Stimulated activated CD4-positive, alpha-beta T cell treated with anti-CD3 and anti-CD28 coated beads, Interleukin-2, amount 100 ng/mL, for 24 hours (primary cell): ENCODE measurements at places on chromosomes 6 and 20.

GRCh38 chr20:62065674-62066338, at the start of gene TAF4:
TSS of gene TAF4 (minus strand) at chr20:62065881. CDS start at chr20:62065810, 71 bp downstream.
- peak; percentile 79 for DNase-seq

- DNase-seq: no peak
Observed at GRCh38 chr6:35905141-35905785, 15.6 kb downstream of the SRPK1 start.

DNA sequence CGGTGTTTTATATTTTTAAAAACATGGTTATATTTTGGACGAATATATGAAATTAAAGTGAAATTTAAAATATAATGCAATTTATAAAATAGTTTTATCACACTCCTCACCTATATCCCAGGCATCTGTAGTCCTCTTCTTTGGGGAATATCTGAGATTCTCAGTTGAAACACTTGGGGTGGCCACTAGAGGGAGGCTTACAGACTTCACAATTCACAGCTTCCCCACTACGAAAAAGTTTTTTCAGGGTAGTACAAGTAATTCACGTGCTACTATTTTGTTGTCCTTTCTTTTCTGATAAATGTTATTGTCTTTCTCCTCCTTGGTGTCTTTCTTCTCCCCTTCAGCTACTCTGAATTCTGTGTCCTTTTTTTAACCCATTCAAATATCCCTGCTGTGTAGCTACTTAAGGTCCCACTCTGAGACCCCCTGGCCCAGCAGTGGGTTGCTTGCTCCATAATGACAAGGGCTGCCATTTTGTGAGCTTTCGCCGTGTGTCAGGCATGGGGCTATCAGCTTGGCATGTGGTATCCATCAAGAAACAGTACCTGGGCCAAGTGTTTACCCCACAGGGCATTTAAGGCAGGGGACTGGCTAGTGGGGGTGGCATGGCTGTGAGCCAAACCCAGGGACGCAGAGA, 43.6 kb upstream of the PHACTR3 start:
- DNase-seq: no peak

DNA sequence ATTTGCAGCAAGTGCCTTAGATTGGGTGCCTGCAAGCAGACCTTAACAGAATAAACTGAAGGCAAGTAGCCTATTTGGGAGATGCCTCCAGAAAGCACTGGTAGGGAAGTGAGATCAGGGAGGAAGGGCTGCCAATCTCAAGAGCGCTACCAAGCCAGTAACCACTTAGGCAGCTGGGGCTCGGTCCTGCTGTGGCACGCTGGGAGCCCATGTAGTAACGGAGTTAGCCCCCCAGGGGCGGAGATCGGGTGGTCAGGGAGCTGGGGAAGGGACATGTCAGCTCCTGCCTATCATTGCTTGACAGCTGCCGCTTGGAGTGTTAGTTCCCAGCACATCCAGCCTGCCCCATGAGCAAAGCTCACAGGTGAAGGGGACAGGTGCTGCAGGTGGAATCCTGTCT, 127.0 kb downstream of the CEBPB start:
- DNase-seq: no peak

DNA sequence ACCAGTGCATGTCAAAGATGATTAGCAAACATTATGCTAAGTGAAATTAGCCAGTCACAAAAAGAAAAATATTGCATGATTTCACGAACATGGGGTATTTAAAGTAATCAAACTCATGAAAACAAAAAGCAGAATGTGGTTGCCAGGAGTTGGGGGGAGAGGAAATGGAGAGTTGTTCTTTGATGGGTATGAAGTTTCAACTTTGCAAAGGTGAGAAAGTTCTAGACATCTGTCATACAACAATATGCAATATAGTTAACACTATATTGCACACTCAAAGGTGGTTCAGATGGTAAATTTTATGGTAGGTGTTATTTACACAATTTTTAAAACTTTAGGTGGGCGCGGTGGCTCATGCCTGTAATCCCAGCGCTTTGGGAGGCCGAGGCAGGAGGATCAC, 13.4 kb upstream of the GCNT2 start:
- DNase-seq: no peak

DNA sequence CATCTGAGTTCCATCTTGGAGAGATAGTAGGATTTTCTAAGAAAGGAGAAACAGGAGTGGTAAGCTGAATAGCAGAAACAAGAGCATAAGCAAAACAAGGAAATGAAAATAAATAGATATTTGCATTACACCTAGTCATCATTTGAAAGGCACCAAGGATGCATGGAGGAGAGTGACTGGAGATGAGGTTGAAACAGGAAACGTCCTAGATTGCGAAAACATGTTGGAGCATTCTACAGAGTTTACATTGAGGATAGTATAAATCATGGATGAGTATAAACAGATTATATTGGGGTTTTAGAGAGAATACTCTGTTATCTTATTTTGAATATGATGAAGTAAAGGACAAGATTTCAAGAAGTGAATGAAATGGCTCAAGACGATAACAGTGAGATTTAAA, 507.3 kb downstream of the EYS start:
- no peak for DNase-seq

- DNase-seq: peak; percentile 69
Observed at GRCh38 chr20:32031007-32031958, 20.8 kb upstream of the HCK start.

DNA sequence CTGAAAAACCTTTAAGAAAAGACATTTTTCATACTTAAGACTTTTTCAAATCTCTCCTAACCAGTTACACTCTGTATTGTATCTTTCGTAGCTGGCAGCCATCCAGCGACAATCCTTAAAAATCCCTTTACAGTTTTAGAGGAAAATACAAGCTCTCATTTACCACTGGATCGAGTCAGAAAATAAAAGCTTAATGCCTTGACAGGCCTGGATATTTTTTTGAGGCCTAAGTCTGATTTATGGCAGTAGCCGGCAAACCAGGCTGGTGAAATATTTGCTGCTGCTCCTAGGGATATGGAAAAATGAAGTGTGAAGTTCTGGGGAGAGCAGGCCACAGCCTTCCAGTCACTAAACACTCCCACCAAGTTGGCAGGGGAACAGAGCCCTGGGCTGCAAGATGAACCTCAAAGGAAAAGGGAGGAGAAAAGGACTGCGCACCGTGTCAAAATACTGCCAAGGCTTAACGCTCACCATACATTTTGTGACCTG, 213.0 kb upstream of the SUPT3H start:
- no peak for DNase-seq

DNA sequence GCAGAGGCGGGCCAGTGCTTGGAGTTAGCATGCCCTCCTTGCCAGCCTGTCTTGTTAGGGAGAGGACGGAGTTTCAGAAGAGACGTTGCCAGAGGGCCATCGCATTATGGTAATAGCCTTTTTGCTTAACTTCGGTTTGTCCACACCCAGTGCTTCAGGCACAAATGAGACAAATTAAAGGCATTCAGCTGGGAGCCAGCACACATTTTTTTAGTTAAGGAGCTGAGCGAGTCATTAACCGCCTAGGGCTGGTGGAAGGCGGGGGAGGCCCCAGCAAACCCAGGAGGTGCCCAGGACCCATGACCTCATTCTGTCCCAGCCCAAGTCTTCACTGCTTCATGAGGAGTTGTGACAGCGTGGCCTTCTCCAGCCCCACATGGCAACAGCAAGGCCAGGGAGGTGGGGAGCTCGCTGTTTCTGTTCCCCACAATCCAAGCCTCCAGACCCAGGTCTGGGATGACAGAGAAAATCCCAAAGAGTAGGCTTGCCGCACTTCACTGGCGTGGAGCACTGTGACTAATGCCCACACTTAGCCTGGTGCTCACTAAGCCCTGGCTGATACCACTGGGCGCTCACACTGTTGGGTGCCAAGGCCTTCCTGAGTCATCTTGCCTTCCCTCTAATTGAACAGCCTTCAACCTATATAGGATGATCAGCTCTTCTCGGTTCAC, 237.1 kb downstream of the ANKRD60 start:
- DNase-seq: no peak

GRCh38 chr6:108083349-108083748, 8.8 kb upstream of the OSTM1 start:
- DNase-seq: no peak

DNA sequence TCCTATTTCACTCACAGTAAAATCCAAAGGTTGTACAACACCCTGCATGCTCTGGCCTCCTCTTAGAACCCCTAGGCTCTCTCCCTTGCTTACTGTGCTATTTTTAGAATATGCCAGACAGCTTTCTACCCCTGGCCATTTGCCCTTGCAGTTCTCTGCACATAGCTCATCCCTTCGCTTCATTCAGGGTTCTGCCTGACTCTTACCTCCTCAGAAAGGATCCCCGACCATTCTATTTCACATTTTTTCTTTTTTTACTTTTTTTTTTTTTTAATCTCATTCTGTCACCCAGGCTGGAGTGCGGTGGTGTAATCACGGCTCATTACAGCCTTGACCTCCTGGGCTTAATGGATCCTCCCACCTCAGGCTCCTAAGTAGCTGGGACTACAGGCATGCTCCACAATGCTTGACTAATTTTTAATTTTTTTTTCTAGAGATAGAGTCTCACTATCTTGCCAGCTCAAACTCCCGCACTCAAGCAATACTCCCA, 33.6 kb downstream of the COMMD7 start:
- DNase-seq: no peak

GRCh38 chr6:47075741-47076421, 33.7 kb upstream of the ADGRF1 start:
- no peak for DNase-seq

GRCh38 chr6:70282312-70282918, 20.5 kb downstream of the COL9A1 start:
- DNase-seq: no peak

GRCh38 chr6:63267046-63267445, 52.7 kb downstream of the LGSN start:
- DNase-seq: no peak

DNA sequence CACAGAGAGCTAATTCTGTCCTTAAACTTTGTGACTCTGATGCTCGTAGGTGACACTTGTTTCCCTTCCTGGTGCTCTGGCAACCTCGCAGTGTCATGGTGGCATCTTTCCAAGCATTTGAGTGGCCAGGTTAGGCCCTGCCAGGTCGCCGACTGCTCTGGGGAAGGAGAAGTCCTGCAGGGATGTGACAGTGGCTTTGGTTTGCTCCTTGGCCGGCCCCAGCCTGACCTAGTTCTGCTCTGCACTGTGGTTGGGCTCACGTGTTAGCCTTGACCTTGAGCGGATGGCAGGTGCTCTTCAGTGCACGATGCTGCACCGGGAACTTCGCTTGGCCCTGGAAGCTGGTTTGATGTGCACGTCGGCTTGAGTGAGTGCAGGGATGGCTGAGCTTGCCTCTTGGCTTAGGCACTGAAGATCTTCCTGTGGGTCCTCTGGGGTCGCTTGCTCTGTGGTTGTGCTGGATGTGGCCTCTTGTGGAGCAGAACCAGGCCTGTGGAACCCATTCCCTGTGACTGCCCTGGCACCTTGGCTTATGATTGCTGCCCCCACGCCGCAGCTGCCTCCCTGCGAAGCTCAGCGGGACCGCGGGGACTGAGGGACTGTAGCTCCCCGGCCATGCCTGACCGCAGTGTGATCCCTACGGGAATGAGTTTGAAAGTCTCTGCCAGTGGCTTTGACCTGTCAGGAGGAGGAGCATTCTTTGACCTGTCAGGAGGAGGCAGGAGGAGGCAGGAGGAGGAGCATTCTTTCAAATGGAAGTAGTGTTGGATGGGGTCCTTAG, 8.7 kb downstream of the OSBPL2 start:
- no peak for DNase-seq

DNA sequence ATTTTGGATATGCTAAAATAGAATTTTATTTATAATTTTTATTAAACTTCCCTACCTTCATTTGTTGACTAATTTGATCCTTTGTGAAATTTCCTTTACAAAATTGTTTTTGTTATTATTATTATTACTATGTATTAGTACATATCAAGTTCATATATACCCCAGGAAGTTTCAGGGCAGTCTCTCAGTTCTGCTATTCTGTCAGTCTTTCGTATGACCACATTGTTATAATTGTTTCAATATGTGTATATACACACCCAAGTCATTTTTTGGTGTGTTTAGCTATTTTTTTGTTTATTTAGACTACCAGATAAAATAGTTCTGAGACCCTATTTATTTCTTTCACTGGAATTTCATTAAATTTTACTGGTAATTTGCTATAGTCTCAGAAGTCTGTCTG, 72.1 kb downstream of the NKAIN2 start:
- no peak for DNase-seq

DNA sequence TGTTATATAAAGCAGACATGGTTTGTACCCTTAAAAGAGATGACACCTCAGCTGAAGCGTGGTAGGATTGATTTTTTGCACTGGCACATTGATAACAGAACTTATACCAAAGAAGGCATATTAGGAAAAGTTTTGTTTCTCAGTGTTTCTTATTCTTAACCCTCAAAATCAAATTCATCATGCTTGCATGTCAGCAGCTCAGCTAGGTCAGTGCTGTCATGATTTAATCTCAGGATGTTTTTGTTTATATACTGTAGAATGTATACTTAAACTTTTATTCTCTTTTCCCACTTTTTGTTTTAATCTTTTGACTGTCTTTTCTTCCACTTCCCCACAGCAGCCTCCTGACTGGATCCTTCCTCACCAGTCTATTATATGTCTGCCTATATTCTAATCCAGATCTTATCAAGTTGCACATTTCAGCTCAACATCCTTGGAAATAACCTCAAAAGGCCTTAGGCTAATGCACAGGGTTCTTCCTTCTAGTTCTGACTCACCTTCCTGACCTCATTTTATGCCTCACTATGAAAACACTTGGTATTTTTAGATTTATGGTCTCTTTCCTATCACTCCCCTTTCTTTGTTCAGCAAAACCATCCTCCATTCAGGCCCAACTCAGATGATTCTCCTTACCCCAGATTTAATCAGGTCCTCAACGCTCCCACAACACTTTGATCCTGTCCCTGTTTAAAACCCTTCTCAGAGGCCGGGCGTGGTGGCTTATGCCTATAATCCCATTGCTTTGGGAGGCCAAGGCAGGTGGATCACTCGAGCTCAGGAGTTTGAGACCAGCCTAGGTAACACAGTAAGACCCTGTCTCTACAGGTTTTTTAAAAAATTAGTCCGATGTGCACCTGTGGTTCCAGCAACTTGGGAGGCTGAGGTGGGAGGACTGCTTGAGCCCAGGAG, 7.2 kb downstream of the HEBP2 start:
- no peak for DNase-seq

DNA sequence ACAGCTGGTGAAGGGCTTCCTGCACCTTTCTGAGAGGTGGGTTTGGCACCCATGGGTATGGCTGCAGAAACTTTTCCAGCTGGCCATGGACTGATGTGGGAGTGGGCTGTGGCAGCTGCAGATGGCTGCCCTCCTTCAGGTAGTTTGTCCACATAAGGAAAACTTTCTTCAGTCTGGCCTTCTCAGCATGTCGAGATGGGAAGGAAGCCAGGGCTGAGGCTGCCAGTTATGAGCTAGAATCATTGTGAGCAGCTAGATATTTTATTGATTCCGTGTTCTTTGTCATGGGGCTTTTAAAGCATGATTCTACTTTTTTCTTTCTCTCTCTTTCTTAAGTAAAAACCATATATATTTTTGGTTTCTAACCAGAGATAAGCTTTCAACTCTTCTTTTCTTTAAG, 16.6 kb downstream of the NKX2-4 start:
- no peak for DNase-seq

GRCh38 chr6:82611751-82612150, 248.1 kb downstream of the TPBG start:
- no peak for DNase-seq

GRCh38 chr20:36806049-36806448, 32.5 kb upstream of the DSN1 start:
- DNase-seq: no peak
